ENCODE measurements at places on chromosomes 3 and 15.

- no peak for DNase-seq
Observed at GRCh38 chr3:9898467-9899241, 4.0 kb upstream of the IL17RE start.

DNA sequence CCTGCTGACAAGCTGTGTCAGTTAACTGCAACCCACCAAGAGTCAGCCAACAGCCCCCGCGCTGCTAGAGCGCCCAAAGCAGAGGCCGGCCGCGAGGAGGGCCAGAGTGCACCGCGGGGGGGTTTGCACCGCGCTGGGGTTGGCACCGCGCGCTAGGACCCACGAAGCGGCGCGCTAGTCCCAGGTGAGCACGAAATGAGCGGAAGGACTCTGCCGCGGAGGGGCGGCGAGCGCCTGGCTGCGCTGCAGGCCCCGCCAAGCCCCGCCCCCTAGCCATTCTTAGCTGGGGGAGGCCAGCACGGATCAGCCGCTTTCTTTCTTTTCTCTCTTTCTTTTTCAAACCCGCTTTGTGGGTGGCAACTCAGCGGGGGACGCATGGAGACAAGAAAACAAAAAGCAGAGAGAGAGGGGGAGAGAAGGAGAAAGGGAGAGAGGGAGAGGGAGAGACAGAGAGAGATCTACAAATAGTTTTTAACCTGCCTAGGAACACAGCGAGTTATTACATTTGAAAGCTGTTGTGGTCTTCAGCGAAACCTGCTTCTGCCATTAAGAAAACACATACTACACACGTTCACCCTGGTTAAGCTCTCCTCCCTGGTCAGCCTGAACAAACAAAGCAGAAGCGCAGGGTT is 6.9 kb upstream of the FOXB1 start:
- no peak for DNase-seq

DNA sequence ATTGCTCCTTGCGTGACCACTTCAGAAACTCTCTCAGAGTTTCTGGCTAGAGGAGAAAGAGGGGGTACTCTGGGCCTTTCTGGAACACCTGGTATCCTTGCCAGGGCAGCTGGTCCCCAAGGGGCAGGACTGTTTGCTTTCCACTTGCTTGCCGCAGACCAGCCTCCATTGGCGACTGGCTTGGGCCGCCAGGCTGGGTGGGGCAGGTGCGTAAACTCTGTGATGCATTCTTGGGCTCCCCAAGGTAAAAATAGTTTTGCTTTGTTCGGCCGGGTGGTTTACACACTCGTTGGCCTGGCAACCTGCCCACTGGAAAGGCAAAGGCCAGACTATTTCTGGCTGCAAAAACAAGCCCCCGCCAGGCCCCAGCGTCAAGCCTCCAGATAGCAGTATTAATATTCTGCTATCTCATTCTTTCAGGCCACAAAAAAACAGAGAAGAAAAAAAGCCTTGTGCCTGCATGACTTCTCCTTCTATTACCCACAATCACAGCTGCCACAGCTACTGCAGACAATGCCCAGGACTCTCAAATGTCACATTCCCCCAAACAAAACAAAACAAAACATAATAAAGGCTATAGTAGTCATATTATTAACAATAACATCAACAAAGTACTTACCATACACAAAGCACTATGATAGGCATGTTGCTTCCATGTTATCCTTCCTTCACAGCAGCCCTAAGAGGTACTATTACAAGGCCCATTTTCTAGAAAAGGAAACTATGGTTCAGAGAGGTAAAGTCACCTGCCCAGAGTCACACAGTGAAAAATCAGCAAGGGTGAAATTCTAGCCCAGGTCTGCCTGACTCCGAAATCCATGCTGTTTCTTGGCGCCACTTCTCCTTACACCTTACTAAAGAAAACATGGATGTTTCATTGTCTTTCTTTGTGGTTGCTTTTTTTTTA is 14.0 kb upstream of the SSUH2 start:
- DNase-seq = peak; percentile 82

GRCh38 chr3:56787784-56788256 is 13.9 kb downstream of the ARHGEF3 start:
- DNase-seq = no peak
